CD4-positive, alpha-beta T cell treated with Interleukin-4 for 4 hours (primary cell): ENCODE measurements at places on chromosomes 7 and 10.

DNA sequence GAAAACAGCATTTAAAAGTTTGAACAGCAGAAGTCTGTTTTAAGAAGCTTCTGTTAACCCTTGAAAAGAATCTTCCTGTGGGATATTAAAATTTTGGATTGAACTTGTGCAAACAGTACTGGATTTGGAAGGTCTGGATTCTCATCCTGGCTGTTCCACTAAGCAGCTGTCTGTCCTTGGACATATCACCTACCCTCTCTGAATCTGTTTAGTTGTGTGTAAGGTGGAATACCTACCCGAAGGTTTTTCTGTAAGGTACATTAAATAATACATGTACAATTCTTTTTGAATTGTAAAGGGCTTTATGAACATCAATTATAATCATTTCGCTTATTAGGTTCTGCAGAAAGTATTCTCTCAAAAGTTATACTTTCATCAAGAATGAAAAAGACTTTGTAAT is 2.2 kb downstream of the PDCD4 start:
- no peak for DNase-seq

- DNase-seq, result no peak
Observed at GRCh38 chr10:6969659-6970058, 389.6 kb upstream of the PRKCQ start.

GRCh38 chr7:34158368-34159153 is 253.2 kb downstream of the BMPER start:
- DNase-seq, result no peak

DNA sequence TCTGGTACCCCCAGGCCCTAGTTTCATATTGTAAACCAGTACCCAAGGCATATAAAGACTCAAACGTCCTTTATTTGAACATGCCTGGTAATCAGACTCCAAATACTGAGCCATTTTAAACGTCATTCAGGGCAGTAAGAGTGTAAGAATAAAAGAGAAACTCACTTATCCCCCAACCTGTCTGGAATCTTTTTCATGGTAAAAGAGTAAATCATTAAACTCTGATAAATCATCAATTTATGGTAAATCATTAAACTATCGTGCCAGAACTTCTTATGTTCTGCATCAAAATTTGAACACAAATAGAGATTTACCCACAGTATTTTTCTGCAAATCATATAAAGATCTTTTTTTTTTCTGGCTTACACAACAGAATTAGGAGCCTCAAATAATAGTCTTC is 734.3 kb upstream of the POT1 start:
- no peak for DNase-seq

DNA sequence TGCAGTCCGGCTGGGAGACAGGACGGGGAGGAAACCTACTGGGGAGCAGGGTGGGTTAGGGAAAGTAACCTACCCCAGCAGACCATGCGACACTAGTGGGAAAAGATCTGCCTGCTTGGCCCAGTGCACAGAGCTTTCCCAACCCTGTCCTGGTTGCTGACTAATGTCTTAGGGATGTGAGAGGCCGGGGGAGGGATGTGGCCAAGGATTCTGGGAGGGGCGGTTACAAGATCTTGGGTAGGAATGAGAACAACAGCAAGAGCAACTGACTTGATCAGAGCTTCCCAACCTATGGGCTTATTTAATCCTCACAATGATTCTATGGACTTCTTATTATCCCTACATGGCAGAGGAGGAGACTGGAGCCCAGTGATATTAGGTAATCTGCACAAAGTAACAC is 24.0 kb upstream of the EIF5AL1 start:
- no peak for DNase-seq

- no peak for DNase-seq
Observed at GRCh38 chr10:86373828-86374227, 7.2 kb upstream of the GRID1 start.

GRCh38 chr10:71621231-71622153 is 98.1 kb downstream of the C10orf105 start:
- DNase-seq, result no peak

DNA sequence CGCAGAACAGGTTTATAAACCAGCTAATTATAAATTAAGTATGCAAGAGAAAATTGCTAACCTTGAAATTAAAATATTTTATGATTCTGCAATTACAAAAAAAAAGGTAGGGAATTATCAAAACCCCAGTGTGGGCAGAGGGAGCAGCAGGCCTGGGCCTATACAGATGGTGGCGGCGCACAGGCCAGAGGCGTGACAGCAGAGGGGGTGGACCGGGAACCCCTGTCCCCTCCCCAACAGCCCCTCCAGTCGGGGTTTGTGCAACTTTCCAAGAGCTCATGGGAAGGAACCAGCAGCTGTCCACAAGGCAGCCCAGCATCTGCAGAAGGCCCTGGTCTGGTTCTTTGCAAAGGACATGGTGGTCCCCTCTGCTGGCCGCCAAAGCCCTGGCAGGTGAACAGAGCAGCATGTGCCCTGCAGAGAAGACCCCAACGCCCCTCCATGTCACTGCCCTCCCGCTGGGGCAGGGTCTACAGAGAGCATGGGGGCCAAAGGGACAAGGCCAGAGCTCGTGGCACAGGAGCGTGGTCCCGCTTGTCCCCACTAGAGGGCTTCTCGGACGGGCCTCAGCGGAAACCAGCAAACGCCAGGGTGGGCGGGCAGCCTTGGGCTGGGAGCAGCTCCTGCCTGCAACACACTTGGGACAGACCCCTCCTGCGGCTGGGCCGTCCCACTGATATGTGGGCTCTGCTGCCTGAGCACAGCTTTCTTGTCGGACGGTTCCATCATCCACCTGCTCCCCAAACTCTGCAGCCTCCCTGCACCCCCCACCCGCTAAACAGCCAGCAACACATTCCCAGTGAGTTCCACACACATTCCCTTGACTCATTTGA is 75.1 kb downstream of the EBF3 start:
- DNase-seq, result peak; percentile 6

GRCh38 chr7:101896316-101896715 is 78.9 kb downstream of the CUX1 start:
- DNase-seq, result no peak

DNA sequence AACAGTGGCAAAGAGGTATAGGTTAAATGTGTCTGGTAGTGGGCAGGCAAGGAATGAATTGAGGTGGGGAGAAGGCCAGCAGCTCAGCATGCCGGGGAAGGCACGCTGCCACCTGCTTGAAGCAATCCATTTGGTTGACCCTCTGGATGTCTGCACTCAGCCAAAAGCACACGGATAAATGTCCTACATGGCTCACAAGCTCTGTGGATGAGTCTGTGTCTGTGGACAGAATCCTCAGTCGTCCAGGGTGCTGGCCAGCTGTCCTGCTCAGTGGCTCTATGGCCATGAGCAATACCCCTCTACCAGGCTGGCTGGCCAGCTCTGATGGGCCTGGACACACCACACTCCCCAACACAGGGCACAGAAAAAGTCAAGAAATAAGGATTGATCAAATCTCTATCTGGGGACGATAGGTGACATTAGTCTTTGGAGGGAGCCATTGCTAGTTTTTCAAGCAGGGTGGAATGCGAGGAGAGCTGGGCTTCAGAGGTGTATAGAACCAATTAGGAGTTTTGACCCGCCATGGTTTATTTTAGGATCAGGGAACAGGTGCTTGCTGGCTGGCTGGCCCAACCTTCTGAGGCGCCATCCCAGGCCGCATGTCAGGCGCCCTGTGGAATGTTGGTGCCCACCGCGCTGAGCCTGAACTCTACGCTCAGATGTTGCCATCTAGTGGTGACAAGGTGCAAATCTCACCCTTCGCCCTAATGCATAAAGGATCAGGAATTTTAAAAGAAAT is 493.4 kb downstream of the TNS3 start:
- peak; percentile 21 for DNase-seq

DNA sequence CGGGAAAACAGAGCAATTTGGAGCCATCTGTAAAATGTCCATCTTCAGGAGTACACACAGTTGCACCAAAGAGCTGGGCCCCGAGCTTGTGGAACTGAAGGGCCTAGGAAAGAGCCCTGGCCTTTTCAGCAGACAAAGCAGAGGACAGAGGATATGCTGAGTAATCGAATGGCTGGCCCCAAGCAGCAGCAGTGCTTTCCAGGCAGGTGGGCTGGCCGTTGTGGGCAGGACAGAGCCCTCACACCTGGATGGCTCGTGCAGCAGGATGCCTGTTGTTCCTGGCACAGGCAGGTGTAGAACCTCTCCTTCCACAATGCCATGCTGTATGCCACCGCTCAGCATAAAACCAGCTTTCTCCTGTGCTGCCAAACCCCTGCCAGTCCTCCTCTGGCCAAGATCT is 32.5 kb upstream of the TNS3 start:
- no peak for DNase-seq

- no peak for DNase-seq
Observed at GRCh38 chr7:88452646-88453045, 146.0 kb upstream of the STEAP4 start.

DNA sequence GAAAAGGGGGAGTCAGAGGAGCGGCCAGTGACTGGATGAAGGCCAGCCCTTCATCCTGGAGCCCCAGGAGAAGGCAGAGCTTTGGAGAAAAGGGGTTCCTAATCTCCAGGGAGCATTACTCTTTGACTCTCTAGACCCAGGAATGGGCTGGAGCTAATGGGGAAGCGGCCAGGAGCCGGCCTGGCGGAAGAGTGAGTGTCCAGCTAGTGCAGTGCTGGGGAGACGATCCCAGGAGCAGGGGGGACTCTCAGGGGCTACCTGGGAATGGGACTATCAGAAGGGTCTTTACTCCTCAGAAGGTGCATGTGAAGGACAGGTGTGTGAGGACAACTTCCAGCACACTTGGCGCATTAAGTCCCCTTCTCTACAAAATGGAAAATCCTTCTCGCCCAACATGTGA is 2.4 kb upstream of the PAX2 start:
- no peak for DNase-seq

DNA sequence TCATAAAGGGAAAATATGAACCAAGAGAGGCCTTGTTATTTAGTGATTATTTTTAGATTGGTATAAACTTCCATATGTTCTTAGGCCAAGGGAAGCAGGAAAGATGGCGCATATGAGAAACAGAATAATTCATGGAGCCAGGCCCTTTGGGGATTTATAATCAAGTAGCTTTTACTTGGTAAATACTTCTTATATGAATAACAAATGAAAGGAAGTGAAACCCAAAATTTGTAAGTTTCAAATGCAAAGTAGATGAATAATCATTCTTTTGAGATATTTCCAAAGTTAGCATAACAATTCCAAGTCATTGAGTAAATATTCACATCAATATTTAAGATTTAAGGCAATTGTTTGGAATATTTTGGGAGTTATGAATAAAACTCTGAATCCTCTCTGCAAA is 13.9 kb upstream of the OPTN start:
- no peak for DNase-seq

DNA sequence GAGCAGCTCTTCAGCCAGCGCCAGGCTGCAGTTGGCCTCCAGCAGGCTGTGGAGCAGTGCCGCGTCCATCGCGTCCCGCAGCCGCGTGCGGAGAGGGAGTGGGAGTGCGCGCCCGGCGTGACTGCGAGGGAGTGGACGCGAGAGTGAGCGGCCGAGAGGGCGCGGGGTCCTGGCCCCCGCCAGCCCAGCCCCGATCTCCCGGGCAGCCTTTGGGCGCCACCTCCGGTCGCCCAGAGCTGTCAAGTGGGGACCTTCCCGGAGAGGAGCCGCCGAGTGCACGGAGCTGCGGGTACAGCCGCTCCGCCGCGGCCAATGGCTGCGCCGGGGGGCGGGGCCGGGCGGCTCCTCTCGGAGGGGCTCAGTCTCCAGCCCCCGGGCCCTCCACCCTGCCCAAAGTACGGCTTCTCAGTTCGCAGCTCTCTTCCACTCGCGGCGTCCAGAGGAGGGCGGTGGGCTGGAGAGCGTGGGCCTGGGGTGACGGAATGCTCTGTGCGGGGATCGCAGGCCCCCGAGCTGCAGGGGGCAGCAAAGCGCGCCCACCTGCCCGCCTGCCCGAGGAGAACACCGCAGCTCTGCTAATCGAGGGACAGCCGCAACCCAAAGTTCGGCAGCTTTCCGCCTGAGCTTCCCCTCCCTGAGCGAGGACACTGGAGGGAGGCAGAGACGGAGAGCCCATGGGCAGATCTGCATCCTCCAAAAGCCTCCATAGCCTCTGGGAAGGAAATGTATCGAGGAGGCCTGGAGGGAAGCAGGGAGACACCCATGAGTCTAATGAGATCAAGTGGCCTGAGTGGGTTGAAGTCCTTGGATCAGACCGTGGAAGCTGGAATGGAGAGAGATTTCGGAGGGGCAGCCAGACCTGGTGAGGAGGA is at the start of gene CRHR2:
TSS of gene CRHR2 (minus strand) at position 245 of the 872 bp plus-strand sequence. CDS start at position 69, 176 bp downstream.
- DNase-seq, result no peak

DNA sequence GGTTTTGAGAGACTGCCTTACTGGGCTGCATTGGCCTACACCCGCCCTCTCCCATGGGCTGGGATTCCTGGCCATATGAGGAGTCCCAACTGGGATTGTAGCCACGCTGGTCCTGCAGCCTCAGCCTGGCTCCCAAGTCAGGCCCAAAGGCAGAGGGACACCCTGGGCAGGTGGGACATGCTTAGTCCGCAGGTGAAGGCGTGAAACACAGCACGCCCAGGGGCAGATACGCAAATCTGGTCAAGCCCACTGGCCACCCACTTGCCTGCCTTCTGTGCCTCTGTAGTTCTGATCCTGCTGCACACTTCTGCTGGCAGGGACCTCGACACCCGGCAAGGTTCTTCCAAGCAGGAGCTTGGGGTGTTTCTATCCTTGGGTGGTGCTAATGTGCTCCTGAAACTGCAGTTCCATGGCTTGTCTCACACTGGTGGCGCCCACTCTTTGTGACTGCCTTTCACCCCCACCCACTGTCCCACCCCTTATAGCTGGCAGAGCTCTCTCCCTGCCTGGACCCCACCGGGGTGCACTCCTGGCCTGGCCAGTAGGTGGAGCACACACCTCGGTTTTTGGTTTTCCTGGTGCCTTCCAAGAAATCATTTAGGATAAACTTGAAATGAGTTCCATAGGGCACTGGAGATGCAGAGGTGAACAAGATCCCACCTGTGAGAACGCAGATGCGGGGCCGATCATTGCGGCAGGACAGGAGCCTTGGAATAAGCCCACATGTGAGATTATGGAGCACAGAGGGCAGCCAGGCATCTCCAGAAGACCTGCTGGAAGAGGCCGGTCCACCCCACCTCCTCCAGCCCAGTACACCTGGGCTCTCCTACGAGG is 47.9 kb downstream of the MKI67 start:
- peak; percentile 35 for DNase-seq

GRCh38 chr7:17743316-17743715 is 197.0 kb downstream of the SNX13 start:
- no peak for DNase-seq
